Spleen (tissue), 13 donors: ENCODE measurements at places on chromosomes 5 and 9. TPM values are rescaled to one million over a fixed set of nuclear protein-coding genes. Genes with fewer than 3 reads are reported as not detected.

The MTREX gene
- 72.4 TPM for total RNA-seq

The MYMK gene
- total RNA-seq: not detected

The NTMT1 gene
- 32.0 TPM for total RNA-seq

The LEAP2 gene
- 3.0 TPM for total RNA-seq

The SHOC1 gene
- total RNA-seq: 0.07 TPM

The PCDHAC1 gene
- 0.46 TPM for total RNA-seq

The DNM1 gene
- total RNA-seq: 2.2 TPM

The SLC36A3 gene
- total RNA-seq: not detected

The CCL21 gene
- 279 TPM for total RNA-seq

The ABO gene
- 3.6 TPM for total RNA-seq

The GLRA1 gene
- not detected for total RNA-seq

The TMC1 gene
- not detected for total RNA-seq

The IL7R gene
- total RNA-seq: 280 TPM

The CCDC127 gene
- total RNA-seq: 2.8 TPM

The NXNL2 gene
- total RNA-seq: 0.94 TPM

The PCSK1 gene
- total RNA-seq: 0.72 TPM

The ARID3C gene
- total RNA-seq: not detected

The CMBL gene
- total RNA-seq: 11.2 TPM

The ANGPTL2 gene
- 92.2 TPM for total RNA-seq

The IFNA4 gene
- not detected for total RNA-seq

The ORM2 gene
- not detected for total RNA-seq

The EGFL7 gene
- 230 TPM for total RNA-seq

The TBC1D9B gene
- total RNA-seq: 125 TPM

The FOXD4L6 gene
- total RNA-seq: not detected

The DMRTA1 gene
- 0.43 TPM for total RNA-seq

The SHC3 gene
- 0.17 TPM for total RNA-seq

The ALDH1B1 gene
- total RNA-seq: 7.9 TPM

The FXN gene
- 14.6 TPM for total RNA-seq

The SHB gene
- 11.8 TPM for total RNA-seq

The MCC gene
- total RNA-seq: 21.6 TPM

The C5orf58 gene
- total RNA-seq: not detected

The SPINK4 gene
- total RNA-seq: not detected

The RNF183 gene
- total RNA-seq: not detected

The AJM1 gene
- total RNA-seq: 13.1 TPM

The MEF2C gene
- total RNA-seq: 129 TPM

The KCNV2 gene
- not detected for total RNA-seq

The C9orf57 gene
- total RNA-seq: not detected

The BNC2 gene
- 0.34 TPM for total RNA-seq

The LCN9 gene
- not detected for total RNA-seq

The FYB1 gene
- total RNA-seq: 208 TPM

The TNIP1 gene
- total RNA-seq: 188 TPM

The NPR3 gene
- 8.4 TPM for total RNA-seq

The DCTN3 gene
- 47.8 TPM for total RNA-seq

The PCDHB9 gene
- 1.7 TPM for total RNA-seq

The FBXL17 gene
- total RNA-seq: 21.5 TPM

The GDNF gene
- not detected for total RNA-seq

The TMEM215 gene
- total RNA-seq: not detected

The PPP3R2 gene
- total RNA-seq: not detected

The PCDHB6 gene
- total RNA-seq: 1.1 TPM

The PRLR gene
- 0.82 TPM for total RNA-seq

The LPAR1 gene
- total RNA-seq: 22.5 TPM

The PCDHGB1 gene
- total RNA-seq: 1.5 TPM
